ENCODE measurements at places on chromosomes 6 and 20.

DNA sequence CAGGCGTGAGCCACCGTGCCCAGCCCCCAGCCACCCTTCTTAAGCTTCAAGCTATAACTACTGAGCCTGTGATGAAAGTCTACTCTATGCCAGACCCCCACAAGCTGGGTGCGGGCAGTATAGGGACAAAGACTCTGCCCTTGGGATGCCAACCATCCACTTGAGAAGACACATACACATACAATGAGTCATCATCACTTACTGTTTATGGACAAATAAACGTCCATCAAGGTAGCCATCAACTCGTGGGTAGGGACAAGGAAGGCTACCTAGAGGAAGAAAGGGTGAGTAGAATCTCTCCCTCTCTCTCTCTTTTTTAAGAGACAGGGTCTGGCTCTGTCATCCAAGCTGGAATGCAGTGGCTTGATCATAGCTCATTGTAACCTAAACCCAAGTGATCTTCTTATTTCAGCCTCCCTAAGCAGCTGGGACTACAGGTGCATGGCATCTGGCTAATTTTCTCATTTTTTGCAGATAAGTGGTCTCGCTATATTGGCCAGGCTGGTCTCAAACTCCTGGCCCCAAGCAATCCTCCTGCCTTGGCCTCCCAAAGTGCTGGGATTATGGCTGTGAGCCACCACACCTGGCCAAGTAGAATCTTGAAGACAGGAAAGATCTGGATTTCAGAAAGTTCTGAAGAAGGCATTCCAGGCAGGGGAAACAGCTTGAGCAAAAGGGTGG lies 2.6 kb upstream of the TP53INP2 start:
- DNase-seq: no peak

DNA sequence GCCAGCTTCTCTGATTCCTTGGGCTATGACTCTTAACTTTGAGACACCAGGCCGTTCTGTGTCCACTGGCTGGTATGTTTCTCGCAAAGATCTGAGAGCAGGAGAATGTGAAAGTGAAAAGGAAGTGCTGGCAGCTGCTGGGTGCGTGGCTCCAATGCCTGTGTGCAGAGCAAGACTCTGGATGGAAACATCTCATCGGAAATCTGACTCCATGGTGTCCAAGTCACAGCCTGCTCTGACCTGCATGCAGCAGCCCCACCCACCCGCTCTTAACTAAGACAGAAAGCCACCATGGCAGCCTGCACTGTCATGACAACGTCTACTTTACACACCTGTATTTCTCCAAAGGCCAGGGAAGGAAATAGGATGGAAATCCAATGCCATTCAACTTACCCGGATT lies 66.3 kb upstream of the MPC1 start:
- DNase-seq: no peak

DNA sequence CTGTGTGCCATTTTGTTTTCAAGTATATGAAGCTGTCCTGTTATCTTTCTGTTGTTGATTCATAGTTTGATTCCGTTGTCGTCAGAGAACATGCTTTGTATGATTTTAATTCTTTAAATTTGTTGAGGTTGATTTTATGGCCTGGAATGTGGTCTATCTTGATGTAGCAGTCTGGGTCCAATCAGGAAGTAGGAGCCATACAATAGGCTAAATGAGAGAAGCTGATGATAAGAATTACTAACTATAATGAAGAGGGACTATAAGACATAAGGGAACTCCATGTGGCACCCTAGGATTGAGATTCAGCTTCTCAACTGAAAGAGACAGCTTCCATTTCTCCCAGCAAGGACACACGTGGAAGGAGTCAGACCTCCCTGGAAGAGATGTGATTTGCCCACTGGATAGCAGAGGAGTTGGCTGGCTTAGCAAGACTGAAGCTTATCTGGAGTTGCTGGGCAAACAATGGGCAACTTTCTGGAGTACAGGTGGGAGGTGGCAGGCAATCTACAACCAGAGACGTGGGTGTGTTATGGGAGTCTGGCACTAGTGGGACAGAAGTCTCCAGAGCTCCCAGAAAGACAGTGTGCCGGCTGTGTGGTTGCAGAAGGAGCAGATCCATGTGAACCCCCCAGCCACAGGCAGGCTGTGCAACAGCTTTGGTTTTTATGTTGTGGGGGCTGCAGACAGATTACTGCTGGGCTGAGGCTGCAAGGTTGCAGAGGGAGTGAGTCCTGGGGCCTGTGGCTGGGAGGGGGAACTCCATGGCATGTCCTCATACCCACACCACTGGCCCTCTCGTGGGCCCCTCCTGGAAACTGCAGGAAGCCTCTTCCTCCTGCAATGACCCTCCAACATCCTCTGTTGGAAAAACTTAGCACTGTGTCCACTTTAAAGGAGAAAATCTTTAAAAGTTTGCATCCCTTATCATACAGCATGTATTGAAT lies 7.1 kb downstream of the ZNF831 start:
- DNase-seq: no peak

GRCh38 chr20:41424546-41424945 lies 57.9 kb upstream of the EMILIN3 start:
- no peak for DNase-seq

DNA sequence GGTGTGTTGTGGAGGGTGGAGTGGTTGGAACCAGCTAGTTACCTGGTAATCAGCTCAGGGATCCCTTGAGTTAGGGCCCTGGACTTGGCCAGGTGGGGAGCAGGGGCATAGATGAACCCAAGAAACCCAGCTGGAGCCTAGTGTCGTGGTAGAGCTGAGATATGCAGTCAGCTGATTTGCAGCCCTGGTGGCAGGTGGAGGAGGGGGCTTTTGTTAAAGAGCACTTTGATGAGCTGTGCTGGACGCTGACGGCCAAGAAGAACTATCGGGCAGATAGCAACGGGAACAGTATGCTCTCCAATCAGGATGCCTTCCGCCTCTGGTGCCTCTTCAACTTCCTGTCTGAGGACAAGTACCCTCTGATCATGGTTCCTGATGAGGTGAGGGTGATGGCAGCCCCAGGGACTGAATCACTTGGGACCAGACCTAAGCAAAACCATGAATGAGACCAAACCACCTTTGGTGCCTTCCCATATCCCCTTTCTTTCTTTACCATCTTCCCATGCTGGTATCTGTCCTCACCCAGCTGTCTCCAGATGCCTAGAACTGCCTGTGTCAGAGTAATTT lies 12.7 kb downstream of the DEF6 start:
- DNase-seq: no peak

DNA sequence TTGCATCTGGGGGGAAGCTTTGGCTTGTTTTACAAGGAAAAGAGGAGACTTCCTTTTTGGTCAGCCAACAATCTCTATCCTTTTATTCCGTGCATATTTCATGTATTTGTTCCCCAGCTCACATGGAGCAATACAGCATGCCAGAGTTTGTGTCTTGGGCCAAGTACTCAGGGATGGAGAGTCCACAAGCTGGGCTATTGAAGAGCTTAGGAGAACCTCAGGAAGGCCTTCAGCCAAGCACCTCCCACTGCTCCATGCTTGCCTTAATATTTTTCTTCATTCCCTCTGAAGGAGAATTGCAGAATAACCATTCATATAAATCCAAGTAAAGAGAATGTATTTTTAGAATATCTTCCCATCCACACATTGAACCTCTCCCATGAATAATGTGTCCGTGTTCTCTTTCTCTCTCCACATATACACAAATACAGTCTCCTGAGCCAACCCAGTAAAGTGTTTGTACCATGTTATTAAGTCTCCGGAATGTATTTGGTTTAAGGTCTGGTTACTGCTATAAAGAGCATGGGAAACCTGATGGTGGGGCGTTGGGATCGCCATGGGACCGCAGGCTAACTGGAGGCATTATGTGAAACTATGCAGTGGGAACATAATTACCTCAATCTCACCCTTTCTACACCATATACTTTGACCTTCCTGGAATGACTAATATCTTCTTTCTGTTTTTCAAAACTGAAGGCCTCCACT lies 3.0 kb downstream of the LAMA4 start:
- DNase-seq: no peak

DNA sequence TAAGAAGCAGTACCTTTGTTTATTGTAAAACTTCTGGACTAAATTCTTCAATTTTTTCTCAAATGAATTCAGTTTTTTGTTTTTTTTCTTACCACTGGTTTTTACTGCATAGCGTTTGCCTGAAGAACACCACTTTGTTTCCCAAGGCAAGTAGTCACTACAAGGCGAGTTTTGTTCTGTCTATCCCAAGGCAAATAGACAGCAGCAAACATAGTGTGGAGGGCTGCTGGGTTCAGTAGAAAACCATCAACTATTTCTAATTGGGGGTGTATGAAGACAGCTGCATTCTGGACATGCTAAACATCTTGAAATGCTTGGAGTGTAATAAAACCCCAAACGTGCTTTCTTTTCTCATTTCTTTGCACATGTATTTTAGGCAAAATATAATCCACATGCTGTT lies 197.4 kb downstream of the ESR1 start:
- DNase-seq: no peak

GRCh38 chr6:56689663-56690062 lies 47.0 kb upstream of the DST start:
- no peak for DNase-seq

- no peak for DNase-seq
Measured at GRCh38 chr6:105859457-105859856, 226.7 kb upstream of the PRDM1 start.

DNA sequence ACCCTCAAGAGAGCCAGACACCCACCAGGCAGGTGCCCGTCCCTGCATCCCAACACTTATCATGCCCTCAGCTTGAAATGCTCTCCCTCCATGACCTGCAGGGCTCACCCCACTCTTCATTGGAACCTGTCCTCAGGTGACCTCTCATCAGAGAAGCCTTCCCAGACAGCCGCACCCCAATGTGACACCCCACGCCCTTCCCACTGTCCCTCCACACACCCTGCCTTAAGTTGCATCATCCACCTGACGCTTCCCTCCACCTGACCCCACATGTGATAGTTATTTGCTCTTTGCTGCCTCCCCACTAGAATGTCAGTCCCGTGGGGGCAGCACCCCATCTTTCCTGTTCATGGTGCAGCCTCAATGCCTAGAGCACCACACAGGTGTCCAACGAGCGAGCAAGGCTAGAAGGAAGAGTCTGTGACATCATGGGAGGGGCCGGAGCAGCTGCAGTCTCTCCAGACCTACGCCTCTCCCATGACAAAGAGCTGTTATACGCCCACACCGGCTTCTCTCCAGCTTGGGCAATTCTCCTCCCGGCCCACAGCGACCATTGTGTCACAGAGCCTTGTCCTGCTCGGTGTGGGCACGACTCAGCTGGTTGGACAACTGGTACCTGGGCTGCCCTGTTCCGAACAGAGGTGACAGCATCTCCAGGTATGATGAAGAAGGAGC lies 58.2 kb downstream of the NFATC2 start:
- DNase-seq: no peak

- no peak for DNase-seq
Measured at GRCh38 chr6:4313044-4313686, 177.8 kb upstream of the ECI2 start.

GRCh38 chr6:2626401-2626800 lies 124.3 kb downstream of the MYLK4 start:
- no peak for DNase-seq

DNA sequence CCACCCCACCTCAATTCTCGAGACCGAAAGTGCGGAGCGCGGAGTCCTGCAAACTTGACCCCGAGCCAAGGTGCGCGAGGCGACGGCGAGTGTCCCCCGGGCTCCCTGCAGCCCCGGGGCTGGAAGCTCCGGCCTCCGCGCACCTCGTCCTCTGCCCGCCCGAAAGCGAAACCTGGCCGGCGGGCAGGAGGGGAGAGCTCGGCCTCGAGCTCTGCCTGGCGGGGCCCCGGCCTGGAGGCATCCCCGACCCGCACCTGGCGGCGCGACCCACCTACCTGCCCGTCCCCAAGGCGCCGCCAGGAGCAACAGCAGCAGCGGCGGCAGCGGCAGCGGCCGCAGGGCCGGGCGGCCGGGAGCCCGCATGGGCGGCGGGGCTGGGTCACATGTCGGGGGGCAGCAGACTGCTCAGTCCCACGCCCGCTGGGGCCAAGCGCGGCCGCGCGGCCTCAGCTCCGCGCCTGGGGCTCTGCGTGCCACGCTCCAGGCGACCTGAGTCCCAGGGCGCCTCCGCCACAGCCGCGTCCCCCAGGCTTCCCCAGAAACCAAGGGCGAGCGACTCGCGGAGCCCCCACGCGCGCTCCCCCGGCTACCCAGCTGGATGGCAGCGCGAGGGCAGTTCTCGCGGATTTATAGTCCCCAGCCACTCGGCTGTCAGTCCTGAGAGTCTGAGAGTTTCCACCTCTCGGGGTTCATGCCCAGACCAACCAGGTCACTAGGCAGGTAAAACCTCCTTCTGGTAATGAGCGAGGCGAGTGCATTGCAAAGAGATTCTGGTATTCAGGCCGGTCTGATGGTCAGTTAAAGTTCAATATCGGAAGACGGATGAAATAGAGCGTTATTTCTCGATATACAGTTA lies at the start of gene IL20RA:
IL20RA (minus strand) TSS at position 600 of the 856 bp plus-strand sequence; CDS start at position 363, 237 bp downstream.
- DNase-seq: no peak

- DNase-seq: no peak
Measured at GRCh38 chr6:31178143-31179041, 7.9 kb upstream of the POU5F1 start.

DNA sequence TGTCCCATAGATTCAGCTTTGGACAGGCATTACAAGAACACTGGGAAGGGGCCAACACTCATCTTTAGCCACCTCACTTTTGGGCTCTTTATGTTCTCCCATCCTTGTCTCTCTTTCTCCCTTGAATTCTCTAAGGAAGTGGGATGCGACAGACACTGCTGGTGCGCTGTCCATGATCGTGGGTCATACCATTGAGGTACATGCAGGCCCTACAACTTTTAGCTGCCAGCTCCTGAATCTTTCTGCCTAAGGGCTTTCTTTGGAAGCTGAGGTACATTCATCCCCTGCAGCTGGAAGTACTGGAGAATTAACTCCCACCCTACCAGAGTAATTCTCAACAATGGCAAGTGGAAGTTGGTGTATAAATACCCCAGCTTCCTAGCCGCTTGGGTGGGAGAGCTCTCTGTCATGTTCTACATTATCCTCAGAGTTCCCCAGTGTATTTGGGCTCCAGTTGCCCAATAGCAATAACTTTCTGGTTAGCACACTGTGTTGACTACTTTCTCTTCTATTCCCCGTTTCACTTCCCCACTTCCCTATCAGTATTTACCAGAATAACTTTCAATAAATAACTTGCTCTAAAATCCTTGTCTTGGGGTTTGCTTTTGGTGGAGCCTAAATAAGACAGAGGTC lies 309.4 kb upstream of the RNF24 start:
- no peak for DNase-seq

DNA sequence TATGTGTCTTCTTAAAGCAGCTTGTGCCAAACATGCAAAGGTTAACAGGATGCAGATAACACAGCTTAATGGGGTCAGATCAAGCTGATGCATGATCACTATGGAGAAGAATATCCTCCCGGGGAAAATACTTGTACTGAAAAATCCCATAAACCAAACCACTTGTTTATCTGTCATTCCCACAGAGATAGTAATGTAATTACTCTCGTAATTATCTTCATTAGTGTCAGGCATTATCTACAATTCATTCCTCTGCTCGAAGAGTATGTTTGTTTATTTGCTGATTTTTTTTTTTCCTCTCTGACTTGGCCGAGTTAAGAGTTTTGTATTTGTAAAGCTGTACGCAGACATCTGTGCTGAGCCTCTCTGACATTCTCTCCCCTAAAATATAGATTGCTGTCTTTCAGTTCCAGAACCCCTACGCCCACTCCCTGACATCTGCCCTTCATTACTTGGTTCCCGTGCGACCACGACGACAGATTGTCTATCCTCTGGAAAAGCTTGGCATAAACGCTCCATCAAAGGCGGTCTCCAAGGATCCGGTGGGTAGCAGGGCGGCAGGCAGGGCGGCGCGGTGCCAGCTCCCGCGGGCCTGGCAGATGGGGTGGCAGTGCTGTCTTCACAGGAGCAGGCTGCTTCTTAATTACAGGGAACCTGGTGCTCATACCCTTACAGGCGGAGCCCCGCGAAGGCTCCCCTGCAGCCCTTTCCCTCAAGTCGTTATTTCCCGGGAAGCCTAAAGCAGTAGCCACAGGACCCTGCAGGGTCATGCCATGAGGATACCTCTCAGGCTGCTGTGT lies 147.2 kb downstream of the CFAP61 start:
- DNase-seq: no peak
